Astrocyte of the spinal cord (primary cell): ENCODE measurements at places on chromosomes 2 and 18.
A peak's percentile ranks its signal among the peaks of the same experiment; 100 is the strongest.

- no peak for DNase-seq
These were observed 83.6 kb upstream of the PIK3C3 start for GRCh38 chr18:41871229-41872000.

- peak; percentile 64 for DNase-seq
These were observed 28.2 kb downstream of the ACMSD start for GRCh38 chr2:134866498-134867099.

DNA sequence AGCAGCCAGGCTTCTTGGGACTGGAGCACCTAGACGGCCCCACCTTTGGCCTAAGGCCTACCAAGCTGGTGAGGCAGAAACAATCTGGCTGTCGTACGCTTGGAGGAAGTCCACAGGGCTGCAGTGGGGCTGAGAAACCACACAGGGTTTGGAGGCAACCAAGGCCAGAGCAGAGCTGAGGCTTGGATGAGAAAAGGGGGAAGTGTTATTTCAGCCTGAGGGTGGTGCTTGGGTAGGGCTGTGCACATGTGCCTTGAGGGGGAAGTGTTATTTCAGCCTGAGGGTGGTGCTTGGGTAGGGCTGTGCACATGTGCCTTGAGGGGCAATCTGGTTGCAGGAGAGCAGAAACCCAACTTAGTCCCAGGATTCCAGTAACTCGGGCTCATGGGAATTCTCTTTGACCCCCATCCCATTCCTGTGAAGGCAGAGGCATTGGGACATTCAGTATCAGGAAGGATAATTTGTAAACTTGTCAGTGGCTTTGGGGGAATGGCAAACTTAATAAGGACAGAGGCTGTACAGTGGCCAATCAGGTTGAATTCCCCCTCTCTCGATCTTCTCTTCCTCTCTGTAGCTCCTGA lies 971 bp upstream of the FBXO41 start:
- no peak for DNase-seq

DNA sequence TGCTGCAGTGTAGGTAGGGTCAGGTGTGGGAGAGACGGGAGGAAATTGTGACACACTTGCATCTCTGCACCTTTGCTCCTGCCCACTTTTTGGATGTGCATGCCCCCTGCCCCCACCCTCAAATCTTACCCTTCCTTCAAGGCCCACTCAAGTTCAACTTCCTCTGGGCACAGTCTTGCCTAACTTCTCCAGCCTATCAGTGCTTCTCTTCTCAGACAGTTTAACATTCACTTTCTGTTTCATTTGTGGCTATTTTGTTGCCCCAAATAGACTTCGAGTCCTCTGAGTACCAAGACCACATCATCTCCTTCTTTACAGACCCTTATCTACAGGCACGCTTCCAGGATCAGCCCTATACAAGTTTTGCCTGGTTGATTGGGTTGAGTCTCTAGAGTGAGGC lies 2.7 kb downstream of the ST8SIA5 start:
- DNase-seq, result no peak

DNA sequence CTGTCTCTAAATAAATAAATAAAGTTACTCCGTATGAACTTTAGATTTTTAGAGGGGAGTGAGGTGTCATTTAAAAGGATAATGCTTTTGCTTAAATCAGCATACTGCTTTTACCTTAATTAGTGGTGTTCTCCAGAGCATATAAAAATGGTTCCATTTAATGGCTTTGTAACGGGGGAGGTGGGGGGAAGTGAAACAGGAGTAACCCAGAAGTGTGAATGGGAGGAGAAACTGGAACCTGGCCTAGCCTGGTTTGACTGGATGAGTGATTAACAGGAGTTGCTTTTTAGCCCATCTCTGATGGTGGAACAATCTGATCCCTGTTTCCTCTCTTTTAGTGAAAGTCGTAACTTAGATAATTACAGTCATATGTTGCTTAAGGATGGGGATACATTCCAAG lies 1.6 kb downstream of the CNDP2 start:
- DNase-seq, result no peak

GRCh38 chr2:175293776-175294175 lies 112.3 kb upstream of the ATP5MC3 start:
- DNase-seq, result no peak

DNA sequence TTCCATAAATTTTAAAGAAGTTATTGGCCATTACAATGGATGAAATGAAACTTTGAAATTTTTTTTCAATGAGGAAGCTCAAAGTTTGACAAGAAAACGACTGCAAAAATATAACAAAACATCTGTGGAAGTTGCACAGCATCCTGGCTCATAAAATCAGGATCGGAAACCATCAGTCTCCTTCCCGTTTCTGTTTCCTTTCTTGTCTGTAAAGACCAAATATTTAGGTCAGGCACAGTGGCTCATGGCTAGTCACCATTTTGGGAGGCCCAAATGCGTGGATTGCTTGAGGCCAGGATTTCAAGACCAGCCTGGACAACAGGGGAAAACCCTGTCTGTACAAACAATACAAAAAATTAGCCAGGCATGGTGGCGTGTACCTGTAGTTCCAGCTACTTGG lies 27.6 kb upstream of the SSB start:
- no peak for DNase-seq

DNA sequence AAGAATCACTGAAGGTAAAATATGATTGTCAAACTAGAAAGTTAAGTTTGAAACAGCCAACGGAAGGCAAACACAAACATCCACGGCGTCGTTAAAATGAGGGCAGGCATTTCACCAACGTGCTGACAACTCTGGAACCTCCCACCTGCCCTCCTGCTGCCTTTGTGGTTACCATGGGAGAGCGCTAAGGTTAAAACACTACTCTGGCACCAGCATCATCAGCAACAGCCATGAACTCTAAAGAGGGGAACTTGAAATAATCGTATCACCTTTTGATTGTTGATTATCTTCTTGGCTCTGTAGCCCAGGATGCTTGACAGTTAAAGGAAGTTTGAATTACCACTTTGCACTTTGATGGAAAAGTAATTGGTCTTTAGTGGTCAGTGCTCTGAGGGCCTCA lies 34.7 kb downstream of the CYB5A start:
- DNase-seq, result no peak

- DNase-seq, result no peak
These were observed 166.1 kb upstream of the ZNF521 start for GRCh38 chr18:25517881-25518715.

GRCh38 chr2:157557770-157558169 lies 70.9 kb downstream of the ACVR1C start:
- DNase-seq, result no peak

- peak; percentile 80 for DNase-seq
These were observed 614.5 kb downstream of the IRS1 start for GRCh38 chr2:226184940-226185615.

- DNase-seq, result no peak
These were observed 40.8 kb downstream of the CCBE1 start for GRCh38 chr18:59656373-59656887.

DNA sequence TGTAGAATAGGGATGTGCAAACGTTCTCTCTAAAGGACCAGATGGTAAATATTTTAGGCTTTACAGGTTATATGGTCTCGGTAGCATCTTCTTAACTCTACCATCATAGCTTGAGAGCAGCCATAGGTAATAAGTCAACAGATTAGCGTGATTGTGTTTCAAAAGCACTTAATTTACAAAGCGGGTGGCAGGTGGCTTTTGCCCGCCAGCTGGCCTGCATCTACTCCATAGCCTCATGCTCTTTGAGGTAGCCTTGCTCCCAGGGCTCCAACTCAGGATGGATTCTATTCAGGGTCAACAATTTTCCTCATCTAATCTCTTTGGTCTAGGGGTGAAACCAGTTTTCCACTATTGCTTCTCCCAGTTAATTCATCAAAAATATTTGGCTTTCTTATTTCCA lies 5.0 kb upstream of the ATP9B start:
- no peak for DNase-seq

- no peak for DNase-seq
These were observed 759.4 kb downstream of the CBLN2 start for GRCh38 chr18:71784777-71785176.

GRCh38 chr2:105804266-105804665 lies 59.6 kb downstream of the NCK2 start:
- DNase-seq, result peak; percentile 74

- no peak for DNase-seq
These were observed 5.4 kb downstream of the SCLY start for GRCh38 chr2:238066218-238066617.

DNA sequence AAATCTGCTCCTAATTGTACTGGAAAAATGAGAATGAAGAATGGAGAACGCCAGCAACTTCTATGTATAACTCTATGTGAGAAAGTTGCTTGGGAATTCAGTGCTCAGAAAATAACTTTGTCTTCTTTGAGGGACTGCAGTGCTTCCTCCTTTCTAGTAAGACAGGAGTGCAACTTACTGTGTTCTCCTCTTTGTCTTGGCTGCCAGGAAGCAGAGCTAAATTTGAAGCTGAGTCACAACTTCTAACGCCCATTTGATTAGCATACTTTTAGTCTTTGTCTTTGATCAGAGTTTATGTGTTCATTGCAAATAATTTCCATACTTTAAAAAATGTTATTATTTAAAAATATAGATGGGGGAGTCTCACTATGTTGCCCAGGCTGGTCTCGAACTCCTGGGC lies 6.6 kb downstream of the ARHGAP25 start:
- DNase-seq, result no peak

- DNase-seq, result no peak
These were observed 4.6 kb upstream of the ADRA2B start for GRCh38 chr2:96120991-96121390.

GRCh38 chr2:176479961-176480360 lies 210.7 kb downstream of the MTX2 start:
- no peak for DNase-seq

- DNase-seq, result no peak
These were observed 305.4 kb downstream of the AFF3 start for GRCh38 chr2:99836690-99837605.

- no peak for DNase-seq
These were observed 145.0 kb downstream of the HRH4 start for GRCh38 chr18:24605444-24605843.

DNA sequence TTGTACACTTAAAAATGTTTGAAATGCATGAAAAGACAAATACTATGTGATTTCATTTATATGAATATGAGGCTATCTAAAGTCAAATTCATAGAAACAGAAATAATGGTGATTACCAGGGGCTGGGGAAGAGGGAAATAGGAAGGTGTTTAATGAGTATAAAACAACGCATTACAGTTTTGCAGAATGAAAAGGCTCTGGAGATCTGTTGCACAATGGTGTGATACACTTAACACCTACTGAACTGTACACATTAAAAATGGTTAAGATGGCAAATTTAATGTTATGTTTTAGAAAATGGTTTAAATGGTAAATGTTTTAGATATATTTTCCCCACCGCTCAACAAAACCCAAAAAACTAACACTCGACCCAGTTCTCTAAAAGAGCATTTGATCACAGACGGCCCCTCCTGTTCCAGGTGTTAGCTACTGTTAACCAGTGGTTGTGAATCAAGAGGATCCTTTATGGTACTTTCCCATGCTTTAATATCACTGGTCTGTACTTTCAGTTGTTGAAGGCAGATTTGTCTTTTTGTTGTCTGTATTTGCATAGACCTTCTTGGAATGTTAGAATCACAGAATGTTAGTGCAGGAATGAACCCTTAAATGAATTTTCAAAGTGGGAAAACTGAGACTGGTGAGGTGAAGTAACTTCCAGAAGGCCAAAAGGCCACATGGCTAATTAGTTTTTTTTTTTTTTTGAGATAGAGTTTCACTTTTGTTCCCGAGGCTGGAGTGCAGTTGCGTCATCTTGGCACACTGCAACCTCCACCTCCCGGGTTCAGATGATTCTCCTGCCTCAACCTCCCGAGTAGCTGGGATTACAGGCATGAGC lies 10.2 kb downstream of the RAB10 start:
- DNase-seq, result peak; percentile 14

DNA sequence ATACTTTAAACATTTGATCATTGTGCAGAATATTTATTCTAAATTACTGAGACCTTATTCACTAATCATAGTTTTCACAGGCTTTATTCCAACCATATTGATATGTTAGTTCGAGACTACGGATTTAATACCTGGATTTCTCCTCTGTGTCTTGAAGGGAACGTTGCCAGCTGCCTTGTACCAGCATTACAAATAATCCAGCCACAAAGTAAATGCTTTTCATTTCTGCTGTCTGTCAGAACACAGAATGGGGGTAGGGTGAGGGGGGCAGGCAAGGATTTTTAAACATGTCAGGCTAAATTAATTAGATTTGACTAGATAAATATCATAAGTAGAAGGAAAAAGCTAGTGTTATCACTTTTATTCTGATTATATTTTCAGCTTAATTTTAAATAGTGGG lies 3.1 kb downstream of the GCG start:
- no peak for DNase-seq

GRCh38 chr2:78023356-78023755 lies 501.2 kb upstream of the LRRTM4 start:
- no peak for DNase-seq

DNA sequence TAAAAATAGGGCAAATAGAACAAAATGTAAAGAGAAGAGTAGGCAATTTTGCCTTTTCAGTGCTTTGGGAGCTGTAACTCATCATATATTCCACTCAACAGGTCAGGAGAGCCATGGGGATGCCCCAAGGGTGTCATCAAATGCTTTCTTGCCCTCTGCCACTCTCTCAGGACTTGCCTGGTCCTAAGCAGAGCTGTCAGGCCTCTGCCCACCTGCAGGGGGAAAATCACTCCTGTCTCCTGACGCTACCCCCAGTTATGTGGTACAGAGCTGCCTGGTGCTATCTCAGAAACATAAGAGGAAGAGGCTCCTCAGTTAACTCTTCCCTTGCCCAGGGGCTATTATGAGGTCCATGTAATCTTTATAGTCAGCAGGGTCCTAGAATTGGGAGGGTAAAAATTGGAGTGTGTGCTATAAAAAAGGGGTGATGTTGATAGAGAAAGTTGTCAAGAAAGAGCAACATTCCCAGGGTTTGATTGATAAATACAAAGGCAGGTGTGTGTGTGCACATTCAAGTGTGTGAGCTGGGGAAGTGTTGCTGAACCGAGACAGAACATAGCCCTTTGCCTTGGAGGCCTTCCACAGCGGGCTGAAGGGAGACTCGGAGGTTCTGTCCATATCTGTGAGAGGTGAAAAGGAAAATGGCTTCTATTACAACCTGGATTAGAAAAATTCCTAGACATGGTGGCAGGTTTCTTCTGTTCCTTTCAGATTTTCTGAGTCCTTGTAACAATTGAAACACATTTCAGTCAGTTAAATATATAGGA lies 25.4 kb downstream of the PTPRM start:
- no peak for DNase-seq

GRCh38 chr2:160408173-160408958 lies 85.2 kb downstream of the RBMS1 start:
- DNase-seq, result no peak
